Spleen (tissue), 13 donors: ENCODE measurements at places on chromosomes 3 and 15. TPM values are rescaled to one million over a fixed set of nuclear protein-coding genes. Genes with fewer than 3 reads are reported as not detected.

GRCh38 chr3:14480207-14481017 lies 59.7 kb downstream of the GRIP2 start:
- peak; percentile 64 for DNase-seq

DNA sequence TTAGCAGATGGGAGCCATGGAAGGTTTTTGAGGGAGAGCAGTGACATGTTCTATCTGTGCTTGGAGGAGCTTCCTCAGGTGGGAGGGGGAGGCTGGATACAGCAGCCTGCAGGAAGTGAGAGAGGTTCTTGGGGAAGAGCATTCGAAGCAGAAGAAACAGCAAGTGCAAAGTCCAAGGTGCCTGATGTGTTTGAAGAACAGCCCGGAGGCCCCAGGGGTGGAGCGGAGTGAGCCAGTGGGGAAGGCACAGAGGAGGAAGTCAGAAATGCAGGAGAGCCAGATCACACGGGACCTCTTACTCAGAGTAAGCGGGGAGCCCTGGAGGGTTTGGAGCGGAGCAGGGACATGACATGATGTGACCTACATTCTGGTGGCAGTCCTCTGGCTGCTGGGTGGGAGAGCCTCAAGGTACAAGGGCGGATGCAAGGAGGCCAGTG lies 10.8 kb downstream of the ITGA11 start:
- DNase-seq = no peak

Gene PPP1R14D
- 0.30 TPM for polyA plus RNA-seq

DNA sequence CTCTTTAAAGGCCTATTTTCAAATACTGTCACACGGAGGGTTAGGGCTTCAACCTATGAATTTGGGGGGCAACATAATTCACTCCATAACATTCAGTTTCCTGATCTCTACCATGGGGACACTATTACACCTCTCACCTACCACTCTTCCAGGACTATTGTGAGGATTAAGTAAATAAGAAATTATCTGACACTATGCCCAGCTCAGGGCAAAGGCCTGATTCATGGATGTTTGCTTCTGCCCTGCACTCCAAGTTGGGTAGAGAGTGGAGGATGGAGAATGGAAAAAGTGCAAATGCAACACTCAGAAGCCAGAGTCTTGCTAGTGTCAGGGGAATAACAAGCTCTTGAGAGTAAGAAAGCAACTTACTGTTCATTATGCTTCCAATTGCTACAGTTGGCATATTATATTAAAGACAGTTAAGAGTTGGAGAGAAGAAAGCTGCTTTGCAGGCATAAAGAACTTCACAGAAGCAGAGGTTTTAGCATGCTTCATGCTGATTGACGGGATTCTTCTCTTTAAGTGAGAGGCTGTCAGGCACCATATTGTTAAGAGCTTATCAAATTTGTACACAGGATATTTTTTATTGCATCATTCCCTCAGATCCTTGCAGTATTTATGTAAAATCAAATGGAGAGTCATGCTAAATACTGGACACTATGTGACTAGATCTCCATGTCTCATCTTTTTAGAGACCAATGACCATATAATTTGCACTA lies 375.3 kb downstream of the VPS13C start:
- no peak for DNase-seq

DNA sequence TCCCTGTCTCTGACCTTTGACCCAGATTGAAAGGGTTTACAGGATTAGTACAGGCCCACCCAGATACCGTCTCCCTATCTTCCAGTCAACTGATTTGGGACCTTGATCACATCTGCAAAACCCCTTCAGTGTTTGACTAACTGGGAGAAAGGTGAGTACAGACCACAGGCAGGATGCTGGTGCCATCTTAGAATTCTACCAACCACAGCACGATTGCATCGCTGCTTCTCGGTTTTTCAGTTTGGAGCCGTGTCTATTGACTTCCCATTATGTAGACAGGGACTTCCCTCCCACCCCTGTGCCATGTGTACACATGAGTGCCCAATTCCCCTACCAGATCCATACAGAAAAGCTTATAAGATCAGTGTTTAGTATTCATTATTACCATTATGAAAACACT lies 6.6 kb upstream of the KLF13 start:
- DNase-seq = no peak
